Uterus (tissue), 4 donors: ENCODE measurements at places on chromosomes 6 and 20. TPM values are rescaled to one million over a fixed set of nuclear protein-coding genes. Genes with fewer than 3 reads are reported as not detected.

The MRPL14 gene
- total RNA-seq, result 31.9 TPM

The IL17F gene
- total RNA-seq, result not detected

The NOX3 gene
- total RNA-seq, result not detected

The MOXD1 gene
- total RNA-seq, result 70.2 TPM

The CCN5 gene
- 47.9 TPM for total RNA-seq

The RIPOR3 gene
- total RNA-seq, result 85.4 TPM

The TGM3 gene
- not detected for total RNA-seq

The IRF4 gene
- not detected for total RNA-seq

The PLA2G7 gene
- total RNA-seq, result not detected

The GLP1R gene
- not detected for total RNA-seq
